Muscle of leg (tissue), 16 donors: ENCODE measurements at places on chromosomes 11 and 22. TPM values are rescaled to one million over a fixed set of nuclear protein-coding genes. Genes with fewer than 3 reads are reported as not detected.

Gene TPBGL
- total RNA-seq = not detected

Gene GRIA4
- 12.9 TPM for total RNA-seq

Gene BLID
- 1.2 TPM for total RNA-seq

Gene SCGB1C1
- total RNA-seq = not detected

Gene IFITM10
- total RNA-seq = 0.27 TPM

Gene SHANK3
- total RNA-seq = 4.3 TPM

Gene MB
- total RNA-seq = 268 TPM

Gene NELL1
- total RNA-seq = 6.5 TPM

Gene PGA3
- total RNA-seq = 1.2 TPM

Gene MICALL1
- 21.7 TPM for total RNA-seq

Gene IL17REL
- total RNA-seq = not detected

Gene PKDREJ
- total RNA-seq = 0.04 TPM

Gene SLC16A8
- 2.4 TPM for total RNA-seq
